ENCODE measurements at places on chromosomes 1 and 21.

- DNase-seq: no peak
Measured at GRCh38 chr1:154578058-154578418, 10.5 kb downstream of the CHRNB2 start.

- no peak for DNase-seq
Measured at GRCh38 chr1:187566354-187566753, 737.6 kb downstream of the PLA2G4A start.

DNA sequence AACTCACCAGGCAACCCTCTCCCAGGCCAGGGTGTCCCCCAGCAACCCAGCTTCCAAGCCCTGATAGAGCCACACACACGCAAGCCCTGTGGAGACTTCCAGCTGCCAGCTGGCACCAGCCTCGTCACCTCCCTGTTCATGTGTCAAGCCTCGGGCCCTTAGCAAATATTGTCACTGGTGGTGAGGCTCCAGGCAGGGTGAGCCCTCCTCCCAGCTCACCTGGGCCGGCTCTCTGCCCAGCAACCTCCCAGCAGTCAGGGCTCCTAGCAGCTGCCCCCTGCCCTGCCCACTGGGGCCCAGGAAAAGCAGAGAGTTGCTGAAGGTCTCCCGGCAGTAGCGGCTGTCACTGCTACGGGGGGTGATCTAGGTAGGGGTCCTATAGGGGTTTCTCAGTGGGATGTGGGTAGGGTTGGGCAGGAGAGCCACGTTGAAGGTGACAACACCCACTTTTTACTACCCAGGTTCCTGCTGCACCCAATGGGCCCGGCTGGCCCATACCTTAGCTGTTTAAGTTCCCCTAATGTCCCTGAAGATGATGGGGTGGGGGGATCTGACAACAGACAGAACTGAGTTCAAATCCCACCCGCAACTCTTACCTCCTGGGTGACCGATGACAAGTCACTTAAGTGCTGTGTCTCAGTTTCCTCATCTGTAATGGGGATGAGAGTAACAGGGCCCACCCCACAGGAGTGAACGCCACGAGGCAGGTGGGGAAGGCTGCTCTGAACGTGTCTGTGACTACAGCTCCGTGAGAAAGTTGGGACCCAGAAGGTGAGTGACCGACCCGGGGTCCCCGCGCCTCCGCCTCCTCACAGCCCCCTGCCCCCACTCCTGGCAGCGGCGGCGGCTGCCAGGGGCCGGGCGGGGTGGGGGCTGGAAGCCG lies 678 bp downstream of the TTC39A start:
- DNase-seq: no peak

DNA sequence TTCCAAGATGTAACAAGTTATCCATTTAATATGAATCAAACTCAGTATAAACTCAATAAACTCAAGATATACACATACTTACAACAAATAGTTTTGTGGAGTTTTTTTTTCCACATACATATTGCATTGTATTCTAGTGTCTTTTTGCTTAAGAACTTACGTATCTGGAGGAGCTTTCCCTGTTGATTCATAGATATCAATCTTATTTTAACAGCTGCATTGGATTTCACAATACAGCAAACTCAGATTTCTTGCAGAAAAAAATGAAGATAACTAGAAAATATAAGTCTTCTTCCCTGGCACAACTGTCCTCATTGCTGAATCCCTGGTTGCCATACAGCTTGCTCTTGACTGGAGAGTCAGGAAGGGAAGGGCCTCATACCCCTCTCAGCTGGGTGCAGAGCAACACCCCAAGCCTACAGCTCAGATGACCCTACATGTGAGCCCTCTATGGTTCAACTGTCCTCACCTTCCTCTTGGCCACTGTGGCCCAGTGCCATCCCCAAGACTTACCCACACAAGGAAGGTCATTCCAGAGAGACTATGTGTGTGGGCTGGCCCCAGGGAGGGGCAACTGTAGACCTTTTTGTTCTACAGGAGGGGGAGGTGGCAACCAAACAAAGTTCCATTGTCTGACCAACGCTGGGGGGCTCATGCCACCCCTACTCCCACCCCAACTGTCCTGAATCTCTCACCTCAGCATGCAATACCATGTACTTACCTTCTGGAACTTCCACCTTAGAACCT lies 1.7 kb downstream of the MPZ start:
- no peak for DNase-seq

- no peak for DNase-seq
Measured at GRCh38 chr1:212305342-212305741, 20.1 kb downstream of the PPP2R5A start.

DNA sequence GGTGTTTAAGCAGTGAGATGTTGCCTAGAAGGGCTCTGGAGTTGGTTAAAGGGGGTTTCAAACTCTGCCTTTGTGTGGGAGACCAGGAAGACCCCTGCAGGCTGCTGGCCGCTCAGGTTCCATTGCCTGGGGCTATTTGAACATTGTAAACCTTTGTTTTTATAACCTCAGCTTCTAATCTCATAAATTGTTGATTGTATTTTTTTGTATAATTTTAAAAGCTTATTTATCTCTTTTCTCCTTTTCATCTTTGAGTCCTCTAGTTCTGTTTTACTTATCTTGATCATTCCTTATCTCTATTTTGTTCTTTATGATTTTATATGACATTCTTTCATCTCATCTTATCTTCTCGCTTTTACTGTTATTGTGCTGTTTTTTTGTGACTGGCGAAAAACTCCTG lies 45.5 kb upstream of the SOX13 start:
- DNase-seq: no peak

DNA sequence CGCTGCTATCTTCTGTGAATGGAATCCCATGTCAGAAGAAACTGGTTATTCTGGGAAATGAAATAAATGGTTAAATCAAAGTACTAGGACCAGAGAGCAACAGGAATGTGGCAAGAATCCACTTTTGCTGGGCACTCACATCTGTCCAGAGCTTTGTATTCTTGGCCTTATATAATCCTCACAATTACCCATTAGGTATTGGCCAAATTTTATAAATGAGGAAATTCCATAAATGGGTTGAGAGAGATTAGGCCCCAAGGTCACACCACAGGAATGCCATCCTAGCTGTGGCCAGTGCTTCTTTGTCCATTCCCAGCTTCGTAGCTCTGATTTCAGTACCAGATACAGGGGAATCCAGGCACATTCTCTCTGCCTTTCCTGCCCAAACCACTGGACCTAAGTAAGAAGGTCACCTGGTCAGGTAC lies 76.1 kb upstream of the HOOK1 start:
- no peak for DNase-seq

DNA sequence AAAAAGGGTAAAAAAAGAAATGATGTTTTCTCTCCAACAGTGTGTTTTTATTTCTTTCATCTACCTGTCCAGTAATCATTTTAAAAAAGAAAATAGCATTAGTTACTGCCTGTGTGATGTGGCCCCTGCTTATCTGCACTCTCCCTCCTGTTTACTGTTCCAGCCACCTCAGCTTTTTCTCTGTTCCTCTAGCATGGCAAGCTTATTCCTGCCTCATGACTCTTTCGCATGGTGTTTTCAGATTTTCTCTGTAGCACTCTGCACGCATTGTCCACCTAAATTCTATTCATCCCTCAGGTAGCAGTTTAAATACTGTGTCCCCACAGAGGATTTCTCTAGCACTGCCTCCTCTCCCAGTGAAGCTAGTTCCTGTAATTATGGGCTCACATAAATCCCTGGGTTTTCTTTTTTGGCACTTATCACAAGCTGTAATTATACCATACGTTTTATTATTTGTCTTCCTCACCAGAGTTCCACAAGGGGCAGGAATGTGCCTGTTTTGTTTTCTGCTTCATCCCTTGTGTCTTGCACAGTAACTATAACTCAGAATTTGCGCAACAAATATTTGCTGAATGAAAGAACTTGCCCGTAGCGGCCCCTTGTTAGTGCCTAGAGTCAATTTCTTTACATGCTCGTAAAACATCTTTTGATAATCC lies 51.4 kb upstream of the LRIG2 start:
- no peak for DNase-seq

- DNase-seq: no peak
Measured at GRCh38 chr1:53409695-53410094, 49.5 kb upstream of the DMRTB1 start.

DNA sequence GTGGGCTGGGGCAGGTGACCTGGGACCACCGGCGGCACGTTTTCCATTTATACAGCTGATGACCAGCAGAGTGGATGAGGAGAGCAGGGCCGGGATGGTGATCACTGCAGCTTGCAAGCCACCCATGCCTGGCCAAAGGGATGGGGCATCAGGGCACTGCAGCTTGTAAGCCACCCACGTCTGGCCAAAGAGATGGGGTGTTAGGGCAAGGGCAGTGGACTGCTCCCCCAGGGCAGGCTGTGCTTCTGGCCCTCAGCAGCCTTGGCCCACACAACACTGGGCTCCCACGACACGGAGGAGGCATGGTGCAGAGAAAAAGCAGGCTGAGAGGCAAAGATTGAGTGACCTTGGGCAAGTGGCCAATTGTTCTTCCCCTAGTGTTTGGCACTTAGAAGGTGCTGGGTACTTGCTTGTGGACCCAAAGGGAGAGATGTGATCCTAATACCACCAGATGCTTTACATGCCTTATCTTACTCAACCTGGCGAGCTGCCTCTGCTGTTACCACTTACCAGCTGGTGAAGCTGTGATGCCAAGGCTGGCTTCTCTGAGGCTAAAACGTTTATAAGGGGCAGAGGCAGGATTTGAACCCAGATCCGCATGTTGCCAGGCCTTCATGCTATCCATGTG lies 48.3 kb downstream of the TRIM62 start:
- no peak for DNase-seq

DNA sequence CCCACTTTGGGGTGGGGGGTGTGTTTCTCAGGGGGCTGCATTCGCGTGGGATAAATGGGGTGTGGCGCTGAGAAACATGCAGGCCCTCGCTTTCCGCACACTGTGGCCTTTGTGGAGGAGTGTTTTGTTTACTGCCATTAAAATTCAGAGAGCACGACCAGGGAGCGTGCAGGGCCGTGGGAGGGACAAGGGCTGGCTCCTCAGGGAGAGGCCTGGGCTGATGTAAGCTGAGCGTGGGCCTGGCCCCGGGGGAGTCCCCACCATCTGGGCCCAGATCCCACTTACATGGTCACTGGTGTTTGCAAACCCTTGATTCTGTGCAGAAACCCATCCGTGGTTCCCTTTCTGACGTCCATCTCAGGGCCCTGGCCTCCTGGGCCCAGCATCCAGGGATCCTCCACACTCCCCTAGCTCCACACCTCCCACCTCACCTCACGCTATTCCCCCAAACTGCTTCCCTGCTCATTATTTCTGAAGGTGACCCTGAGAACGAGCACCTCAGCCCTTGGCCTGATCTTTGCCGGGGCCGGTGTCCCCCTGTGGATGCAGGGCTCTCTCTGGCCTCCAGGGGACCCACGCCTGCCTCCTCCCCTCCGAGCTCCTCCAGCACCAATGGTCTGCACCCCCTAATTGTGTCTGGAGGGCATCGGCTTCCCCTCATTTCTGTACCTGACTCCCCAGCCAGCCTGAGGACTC lies 92.5 kb upstream of the SIM2 start:
- DNase-seq: no peak

DNA sequence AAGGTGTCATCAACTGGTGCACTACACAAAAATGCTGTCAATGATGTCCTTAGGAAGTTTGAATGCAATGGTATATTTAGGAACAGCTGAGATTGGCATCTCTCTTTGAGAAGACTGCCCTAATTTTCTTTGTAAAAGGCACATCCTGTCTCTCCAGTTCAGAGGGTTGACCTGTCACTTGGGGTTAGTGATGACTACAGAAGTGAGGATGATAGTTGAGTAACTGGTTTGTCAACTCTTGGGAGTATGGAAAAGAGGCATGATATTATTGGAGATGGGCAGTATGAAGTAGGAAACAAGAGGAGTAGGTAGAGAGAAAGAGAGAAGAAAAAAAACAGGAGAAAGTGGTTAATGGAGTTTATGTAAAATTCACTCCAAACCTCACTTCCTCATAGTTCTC lies 40.4 kb upstream of the PIGC start:
- no peak for DNase-seq

- DNase-seq: no peak
Measured at GRCh38 chr1:174964261-174964971, 35.3 kb upstream of the CACYBP start.

DNA sequence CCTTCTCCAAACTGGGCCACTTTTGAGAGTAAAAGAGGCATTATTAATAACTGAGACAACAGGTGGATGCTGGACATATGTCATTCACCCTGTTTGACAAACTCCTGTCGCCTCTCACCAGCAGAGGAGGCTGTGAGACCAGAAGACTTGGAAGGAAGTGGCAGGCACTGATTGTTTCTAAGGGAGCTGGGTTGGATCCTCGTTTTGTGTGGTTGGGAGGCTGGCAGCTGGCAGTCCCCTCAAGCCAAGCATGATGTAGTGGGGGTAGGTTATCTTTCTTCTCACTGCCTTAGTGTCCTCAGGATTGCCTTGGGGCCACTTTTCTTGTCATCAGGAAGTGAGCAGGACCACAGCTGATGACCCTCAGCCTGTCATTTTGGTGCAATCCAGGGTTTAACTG lies 86.5 kb upstream of the KCNJ15 start:
- DNase-seq: no peak

DNA sequence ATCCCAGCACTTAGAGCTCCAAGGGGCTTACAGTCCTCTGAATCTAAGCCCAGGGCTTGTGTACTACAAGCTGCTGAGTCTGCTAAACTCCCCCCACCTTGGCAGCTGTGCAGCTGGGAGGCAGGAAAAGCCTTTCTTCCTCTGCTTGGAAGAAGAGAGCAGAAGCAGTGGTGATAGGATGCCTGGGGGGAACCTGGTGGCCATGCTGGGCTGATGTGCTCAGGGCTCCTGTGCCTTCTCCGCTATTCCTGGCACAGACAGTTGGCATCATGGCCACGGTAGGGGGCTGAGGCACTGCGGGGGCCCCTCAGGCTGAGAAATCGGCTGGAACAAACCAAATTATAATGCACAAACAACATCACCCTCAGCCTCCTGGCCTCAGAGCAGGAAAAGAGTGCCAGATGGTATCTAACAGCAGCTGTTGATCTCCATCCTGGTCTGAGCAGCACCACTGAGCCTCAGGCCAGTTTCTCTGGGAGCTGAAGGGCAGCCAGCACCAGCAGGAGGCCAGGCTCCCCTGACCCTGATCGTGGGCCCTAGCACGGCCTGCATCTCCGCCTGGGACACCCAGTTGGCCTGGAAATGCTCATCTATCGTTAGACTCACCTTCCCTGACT lies 35.8 kb downstream of the ECE1 start:
- peak; percentile 55 for DNase-seq

DNA sequence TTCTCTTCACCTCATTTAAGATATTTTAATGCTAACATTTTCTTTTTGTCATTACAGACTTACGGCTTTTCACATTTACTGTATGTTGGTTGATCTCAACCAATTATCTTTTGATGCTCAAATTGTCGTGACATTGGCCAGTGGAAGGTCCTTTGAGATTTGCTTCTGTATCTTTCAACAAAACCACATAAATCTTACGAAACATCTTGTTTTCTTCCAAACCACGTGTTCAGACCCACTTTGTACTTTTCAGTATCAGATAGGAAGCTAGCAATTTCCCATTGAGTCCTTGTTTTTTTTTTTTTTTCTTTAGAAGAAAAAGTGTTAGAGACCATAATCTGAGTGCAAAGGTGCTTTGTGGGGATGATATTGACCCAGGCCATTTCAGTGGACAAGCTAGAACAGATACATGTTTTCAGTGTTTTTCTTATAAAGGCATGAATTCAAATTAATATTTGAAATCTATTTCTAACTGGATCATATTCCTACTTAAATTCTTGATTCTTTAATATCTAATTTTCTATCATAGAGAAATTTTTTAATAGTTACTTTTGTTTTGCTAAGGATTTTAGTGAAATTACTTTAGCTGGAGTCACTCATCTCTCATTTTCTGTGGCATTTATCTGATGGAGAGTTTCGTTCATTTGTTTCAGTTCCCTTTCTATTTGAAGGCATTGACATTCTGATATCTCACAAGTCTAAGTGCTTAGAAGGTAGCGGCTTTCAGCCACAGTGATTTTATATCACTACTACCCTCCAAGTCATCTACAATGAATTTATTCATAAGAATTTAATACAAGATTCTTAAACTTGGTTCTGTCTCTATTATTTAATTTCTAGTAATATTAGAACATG lies 26.7 kb downstream of the ATG4C start:
- no peak for DNase-seq

Measured in nucleus accumbens (tissue), 56 donors.